C1 segment of cervical spinal cord (tissue), 14 donors: ENCODE measurements at places on chromosomes 4 and X.

DNA sequence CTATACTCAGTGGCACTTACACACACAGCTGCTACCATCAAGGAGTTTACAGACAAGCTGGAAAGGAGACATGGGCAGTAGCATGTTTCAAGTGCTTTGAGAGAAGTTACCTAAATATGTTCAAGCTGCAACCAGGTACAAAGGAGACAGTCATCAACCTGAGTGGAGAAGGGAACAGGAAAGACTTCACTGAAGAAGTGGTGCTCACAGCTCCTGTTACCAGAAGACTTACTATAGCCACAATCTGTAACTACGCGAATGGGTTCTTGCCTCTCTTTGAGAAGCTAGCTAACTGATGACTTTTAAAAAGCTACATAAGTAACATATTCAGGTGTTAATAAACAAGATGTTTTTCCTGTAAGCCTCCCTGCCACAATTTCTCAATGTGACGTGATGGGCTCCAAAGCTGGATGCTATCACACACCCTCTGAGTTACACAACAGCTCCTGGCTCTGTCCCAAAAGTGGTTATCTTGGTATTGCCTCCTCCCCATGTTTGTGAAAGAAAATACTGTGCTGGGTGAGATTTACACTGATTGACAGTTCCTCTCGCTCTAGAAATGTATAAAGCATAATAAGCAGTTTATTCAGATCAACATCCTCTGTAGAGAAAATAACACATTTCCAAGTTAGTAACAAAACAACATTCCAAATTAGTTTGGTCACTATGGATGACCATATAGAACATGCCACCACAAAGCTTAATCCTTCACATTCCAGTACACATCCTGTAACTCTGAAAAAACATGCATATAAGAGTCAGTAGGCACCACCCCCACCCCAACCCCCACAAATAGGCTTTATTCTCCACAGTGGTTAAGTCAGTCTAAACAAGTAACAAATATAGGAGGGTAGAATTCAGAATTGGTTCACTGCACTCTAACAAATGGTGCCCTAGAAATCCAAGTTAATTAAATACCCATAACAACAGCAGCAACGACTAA, 81.8 kb downstream of the FRYL start:
- DNase-seq, result no peak

DNA sequence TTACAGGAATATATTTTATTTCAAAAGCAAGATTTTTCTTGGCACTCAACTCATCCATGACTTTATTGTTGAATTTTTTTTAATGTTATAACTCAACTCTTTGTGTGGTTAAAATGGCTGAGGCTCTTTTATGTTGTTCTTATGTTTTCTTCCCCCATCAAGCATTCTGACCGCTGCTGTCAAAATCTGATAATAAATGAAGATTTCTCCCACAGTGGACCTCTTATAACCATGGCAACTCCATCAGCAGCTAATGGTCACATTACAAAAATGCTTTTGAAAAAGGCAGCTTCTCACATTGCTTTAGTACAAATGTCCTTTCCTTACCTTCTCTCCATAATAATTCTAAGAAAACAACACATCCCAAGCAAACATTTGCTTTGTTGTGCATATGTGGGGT, 96.0 kb upstream of the ATOH1 start:
- DNase-seq, result no peak

DNA sequence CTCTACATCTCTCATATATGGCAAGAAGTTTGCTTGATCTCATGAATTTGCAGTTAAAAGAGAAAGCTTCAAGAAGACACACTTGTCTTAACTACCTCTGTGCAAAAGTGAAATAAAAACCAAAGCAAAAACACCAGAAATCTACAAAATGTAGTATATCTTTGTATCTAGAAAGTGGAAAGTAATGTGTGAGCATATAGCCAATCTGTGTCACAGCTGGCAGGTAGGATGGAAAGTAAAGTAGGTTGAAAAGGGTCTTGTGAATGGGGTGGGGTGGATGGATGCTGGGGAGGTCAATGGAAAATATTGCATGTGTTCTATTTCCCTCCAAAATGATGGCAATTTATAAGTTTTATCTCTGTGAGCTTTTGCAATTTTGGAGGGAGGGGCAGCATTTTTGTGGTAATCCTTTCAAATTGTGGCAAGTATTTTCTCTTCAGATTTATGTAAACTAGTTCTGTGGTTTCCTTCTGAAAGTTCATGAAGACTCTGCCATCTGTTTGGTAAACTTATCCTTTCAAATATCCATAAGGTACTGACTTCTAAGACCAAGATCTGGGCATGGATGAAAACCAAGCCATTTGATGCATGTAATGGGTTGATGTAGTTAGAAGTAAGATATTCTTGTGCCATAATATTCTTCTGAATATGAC, 215.9 kb upstream of the GIMD1 start:
- no peak for DNase-seq

GRCh38 chrX:43559644-43560043, 96.5 kb upstream of the MAOA start:
- peak; percentile 14 for DNase-seq

DNA sequence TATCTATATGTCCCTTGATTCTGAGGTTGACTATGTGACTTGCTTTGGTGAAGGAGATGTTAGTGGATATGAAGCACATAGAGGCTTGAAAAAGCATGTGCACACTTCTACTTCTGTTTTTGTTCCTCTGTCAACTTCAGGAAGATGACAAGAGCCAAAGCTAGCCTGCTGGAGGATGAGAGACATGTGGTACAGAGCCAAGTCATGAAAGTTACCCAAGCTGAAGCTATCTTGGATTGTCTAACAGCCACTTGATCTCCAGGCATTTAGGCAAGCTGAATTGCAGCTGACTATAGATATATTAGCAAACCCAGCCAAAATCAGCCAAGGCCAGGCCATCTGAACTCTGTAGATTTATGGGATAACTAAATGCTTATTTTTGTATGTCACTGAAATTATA, 70.8 kb upstream of the DYNLT3 start:
- no peak for DNase-seq
